ENCODE measurements at places on chromosomes 2 and 18.
A peak's percentile ranks its signal among the peaks of the same experiment; 100 is the strongest.

DNA sequence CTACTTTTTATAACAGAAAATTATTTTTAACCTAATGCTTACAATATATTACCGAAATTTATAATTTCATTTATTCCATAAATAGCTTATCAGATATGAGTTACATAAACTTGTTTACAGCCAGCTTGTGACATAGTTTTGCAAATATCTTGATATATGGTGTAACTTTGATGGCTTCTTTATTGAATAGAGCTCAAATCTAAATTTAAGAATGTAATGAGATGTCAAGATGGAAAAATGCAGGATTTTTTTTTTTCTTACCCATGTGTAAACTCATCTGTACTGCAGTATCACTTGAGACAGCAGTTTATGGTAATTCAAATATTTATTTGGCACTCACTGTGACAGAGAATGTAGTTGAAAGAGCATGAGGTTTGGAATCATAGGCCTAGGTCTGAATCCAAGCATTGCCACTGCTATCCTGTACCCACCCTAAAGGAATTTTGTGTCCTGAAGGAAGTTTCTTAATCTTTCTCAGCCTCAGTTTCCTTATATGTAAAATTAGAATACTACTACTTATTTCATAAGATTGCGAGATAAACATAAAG is 3.8 kb downstream of the CREB1 start:
- DNase-seq = no peak

DNA sequence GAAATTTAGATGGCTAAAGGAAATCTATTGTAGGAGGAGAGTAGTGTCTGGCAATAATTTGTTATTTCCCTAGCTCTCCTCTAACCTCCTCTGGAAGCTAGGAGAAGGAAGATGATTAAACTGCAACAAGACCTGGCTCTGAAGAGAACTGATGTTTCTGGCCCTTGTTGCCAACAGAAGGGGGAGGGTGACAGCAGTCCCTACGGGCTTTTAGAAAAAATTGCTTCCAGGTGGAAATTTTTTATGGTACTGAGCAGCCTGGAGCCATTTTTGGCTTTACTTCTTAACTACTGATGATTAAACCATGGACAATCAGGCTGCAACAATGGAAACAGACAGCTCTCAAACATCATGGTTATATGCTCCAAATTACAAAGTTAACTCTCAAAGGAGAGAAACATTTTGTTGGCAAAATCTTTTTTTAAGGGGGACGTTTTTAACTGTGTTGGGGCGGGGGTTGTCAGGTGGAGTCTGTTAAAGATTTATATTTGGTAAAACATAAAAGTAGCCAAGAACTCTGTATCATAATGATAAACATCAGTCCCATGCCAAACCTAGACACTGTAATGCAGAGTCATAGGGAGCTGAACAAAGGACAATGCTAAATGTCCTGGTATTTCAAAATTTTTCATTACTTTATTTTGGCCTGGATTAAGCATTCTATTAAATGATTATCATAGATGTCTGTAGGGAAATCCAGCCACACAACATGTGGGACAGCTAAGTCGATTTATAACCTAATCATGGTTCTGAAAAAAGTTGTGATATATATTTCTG is 70.0 kb downstream of the EXOC6B start:
- no peak for DNase-seq

DNA sequence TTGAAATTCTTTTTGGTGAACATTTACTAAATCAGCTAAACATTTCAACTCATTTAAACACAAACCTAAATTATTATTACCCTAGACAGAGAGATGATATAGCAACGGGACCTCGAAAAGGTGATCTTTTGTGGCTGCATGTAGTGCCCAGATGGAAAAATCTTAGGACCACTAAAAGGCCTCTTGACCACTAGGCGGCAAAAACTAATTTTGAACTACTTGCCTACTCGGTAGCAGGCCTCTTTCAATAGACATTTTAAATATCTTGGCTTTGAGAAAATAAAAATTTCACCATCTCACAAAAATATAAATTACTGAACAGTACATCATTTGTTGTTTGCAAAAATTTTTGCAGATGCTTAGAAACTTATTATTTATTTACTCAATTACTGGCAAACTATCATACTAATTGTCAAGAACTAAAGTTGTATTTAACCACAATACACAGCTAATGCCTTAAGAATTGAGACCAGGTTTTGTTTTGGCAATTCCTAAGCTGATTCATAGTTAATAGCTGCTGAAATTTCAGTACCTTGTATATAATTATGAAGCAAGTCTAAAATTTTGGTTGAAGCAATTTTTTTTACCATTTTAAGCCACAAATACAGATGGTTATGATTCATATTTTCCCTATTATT is 9.4 kb downstream of the COL3A1 start:
- DNase-seq = no peak

DNA sequence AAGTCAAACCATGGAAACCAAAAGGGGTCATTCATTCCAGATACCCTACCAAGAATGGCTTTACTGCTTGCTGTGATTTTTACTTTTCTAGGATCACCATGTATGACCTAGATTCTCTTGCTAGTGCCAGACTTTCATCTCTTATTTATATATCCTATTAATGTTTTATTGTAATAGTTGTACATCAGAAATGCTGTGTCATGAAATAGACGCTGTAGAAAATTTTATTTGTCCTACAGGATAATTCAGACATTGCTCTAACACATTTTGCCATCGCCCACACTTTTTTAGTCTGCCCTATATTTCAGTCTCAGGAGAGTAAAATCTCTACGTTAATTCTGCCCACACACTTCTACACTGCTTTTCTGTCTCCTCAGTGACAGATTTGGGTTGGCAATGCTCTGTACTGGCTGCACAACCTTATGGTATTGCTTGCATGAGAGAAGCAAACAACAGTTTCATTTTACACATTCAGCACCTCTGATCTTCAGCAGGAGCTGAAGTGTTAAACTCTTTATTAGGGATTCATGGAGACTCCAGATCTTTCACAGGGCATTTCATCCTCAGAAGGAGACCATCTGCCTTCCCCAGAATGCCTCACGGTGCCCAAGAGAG is 871.8 kb upstream of the CHAC2 start:
- no peak for DNase-seq

DNA sequence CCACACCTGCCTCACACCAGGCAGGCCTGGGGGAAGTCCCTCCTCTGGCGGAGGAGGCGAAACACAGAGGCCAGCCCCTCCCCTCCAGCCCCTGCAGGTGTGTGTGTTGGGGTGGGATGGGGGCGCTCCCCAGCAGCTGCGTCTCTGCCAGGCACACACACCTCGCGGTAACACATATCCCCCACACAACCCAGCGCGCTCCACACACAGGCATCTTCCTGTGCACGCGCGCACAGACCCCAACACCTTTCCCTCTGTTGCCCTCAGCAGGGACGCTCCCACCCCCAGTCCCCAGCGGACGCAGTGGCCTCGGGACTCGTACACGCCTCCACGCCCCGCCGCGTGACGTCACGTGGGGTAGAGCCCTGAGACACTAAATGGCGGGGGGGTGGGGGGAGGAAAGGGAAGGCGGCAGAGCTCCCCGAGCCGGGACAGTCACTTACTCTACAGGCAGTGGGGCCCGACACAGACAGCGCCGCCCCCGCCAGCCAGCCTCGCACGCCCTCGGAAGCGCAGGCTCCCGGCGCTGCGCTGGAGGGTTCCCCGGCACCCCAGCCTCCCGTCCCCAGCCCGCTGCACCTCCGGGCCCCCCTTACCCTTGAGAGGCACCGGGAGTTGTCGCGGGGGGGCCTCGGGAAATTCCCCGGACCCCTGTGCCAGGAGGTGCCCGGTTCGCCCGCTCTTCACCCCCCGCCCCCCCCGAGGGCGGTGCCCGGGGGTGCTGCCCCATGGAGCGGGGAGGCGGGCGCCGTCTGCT is at the start of gene WNT10A:
TSS of gene WNT10A (plus strand) at position 751 of the 757 bp plus-strand sequence. CDS start 144 bp downstream, outside the sequence.
- DNase-seq = no peak

DNA sequence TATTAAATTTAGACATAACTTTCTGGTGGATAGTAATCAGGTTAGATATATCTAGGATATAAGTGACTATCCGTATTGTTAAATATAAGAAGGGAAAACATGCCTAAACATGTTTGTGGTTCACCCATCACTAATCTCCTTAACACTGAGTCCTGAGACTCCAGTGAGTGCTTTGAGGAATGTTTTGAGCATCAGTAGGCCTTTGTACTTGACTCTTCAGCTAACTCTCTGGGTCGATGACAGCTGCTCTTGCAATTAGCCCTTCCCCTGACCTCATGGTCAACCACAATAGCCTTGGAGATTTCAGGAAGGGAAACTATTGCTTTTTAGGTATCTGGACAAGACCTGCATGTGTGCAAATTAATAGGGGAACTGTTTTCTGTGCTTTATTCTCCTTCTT is 716.8 kb downstream of the EPHA4 start:
- DNase-seq = no peak

GRCh38 chr2:119407430-119408220 is 24.0 kb upstream of the TMEM37 start:
- DNase-seq = peak; percentile 44

DNA sequence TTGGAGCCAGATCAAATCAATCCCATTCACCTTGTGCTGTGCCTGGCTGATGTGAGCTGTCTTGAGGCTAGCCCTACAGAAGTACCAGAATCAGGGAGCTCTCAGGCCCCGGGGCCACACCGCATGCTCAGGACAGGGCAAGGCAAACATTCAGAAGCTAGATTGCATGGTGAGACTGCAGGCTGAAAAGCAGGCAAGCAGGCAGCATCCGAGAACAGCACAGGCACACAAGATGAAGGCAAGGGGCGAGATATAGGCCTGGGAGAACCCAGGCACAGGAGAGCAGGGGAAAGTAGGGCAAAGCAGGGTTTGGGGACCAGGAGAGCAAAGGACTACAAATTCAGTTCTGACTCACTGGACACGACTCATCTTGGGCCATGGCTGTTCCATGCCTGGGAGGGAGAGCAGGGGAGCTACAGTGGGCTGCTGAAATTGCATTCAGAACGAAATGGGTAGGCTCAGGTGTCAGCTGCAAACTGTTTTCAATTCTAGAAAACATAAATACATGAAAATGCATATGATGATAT is 59.6 kb downstream of the GALNT14 start:
- peak; percentile 15 for DNase-seq

DNA sequence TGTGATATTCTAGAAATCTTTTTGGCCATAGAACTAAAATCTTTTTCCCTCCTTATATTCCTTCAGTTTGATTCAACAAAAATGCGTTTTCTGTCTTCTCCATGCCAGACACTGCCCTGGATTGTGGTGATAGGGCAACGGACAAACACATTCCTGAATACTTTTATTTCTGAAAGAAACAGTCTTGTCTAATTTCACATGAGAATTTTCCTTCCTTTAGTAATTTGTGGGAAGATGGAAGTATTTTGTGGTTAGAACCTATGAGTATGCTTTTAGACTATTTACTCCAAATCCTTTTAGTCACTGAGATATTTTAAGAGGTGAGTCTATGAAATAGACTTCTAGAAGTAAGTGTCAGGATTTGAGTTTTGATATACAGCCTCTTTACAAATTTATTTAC is 49.6 kb downstream of the COL5A2 start:
- peak; percentile 89 for DNase-seq

DNA sequence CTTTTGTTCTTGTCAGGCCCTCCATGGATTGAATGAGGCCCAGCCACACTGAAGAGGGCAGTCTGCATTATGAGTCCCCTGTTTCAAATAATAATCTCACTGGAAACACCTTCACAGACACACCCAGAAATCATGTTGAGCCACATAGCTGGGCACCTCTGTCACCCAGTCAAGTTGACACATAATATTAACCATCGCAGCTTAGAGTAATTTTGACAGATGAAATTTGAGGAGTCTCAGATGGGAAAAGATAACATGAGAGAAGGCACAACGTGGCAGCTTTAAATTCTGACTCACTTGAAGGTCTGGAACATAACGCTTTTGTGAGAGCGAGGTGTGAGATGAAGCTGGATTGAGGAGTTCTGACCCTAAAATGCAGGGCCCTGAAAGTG is 70.9 kb upstream of the TMEM87B start:
- no peak for DNase-seq

- peak; percentile 96 for DNase-seq
Observed at GRCh38 chr2:85662899-85663593, 5.0 kb downstream of the SFTPB start.

DNA sequence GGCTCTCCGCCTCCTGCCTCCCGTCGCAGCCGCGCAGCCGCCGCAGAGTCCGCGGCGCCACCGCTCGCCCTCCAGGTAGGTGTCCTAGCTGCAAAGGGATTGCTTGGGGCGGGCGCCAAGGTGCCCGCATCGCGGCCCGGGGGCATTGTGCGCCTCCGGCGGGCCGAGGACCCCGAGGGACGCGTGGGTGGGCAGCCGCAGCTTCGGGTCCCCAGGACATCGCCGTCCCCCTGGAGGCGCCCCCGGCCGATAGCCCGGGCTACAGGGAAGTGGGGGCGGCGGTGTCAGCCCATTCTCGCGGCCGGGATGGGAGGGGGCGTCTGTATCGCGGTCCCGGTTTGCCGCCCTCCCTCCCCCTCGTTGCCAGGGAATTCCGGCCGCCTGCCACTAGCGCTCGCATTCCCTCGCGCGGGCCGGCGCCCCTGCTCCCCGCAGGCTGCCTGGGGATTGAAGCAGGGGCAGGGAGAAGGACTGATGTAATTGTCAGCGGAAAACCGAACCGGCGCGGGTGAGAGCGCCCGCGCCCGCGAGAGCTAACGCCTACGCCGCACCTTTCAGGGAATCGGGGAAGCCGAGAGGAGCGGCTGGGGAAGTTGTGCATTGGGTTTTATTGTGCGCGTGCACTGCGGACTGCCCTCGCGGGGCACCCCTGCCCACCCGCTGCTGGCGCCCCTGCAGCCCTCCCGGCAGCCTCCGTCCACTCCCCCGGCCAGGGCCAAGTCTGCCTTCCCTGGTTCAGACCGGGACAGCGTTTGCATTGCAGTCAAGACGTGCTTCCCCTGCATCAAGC is 483 bp downstream of the OSBPL6 start:
- peak; percentile 52 for DNase-seq

Measured in RCC 7860 (cell line).